ENCODE measurements at places on chromosomes 13 and 19.

DNA sequence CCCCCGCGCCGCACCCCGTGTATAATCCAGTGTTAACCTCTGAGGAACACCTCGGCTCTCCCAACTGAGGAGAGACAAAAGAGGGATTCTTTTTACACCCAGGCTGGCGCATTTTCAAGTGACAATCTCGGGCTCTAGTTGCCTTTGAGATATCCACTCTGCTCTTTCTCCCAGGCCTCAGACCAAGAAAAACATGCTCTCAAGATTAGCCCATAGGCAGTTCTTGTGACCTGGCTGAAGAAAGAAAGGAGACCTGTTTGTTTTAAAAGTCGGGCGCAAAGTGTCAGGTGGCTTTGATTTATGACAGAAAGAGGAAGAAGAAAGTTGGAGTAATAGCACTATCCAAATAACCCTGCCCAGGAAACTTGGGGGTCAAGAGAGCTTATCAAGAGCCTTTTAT, 27.3 kb downstream of the SHISA2 start:
- DNase-seq = no peak

DNA sequence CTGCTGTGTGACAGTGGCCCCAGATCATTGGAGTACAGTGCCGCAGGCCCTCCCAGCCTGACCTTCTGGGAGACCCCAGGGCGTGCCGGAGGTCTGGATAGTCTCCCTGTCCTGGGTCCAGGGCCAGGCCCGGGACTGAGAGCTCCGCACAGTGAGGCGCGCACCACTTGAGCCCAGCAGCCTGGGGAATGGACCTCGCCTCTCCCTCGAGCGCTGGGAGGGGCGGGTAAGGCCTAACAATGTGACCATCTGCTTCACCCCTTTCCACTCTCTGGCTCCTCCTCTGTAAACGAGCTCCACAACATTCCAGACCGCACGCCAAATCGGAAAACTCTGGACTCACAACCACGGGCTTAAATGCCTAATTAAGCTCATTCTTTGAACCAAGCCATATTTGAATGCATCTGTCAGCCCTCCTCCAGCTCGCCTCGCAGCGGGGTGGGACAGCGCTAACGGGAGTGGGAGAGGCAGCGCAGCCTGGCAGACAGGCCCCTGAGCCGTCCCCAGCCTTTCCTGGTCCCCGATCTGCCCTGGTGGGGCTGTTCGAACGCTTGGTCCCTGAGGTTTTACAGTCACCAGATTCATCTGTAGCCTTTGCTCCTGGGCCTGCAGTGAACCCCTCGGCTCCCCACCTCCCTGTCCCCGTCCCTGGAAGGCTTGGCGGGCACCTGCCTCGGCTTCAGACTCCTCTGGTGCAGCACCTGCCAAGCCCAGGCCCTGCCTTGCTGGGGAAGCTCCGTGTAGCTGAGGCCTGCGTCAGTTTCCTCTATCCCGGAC, 120.7 kb upstream of the VSTM2B start:
- DNase-seq = no peak

DNA sequence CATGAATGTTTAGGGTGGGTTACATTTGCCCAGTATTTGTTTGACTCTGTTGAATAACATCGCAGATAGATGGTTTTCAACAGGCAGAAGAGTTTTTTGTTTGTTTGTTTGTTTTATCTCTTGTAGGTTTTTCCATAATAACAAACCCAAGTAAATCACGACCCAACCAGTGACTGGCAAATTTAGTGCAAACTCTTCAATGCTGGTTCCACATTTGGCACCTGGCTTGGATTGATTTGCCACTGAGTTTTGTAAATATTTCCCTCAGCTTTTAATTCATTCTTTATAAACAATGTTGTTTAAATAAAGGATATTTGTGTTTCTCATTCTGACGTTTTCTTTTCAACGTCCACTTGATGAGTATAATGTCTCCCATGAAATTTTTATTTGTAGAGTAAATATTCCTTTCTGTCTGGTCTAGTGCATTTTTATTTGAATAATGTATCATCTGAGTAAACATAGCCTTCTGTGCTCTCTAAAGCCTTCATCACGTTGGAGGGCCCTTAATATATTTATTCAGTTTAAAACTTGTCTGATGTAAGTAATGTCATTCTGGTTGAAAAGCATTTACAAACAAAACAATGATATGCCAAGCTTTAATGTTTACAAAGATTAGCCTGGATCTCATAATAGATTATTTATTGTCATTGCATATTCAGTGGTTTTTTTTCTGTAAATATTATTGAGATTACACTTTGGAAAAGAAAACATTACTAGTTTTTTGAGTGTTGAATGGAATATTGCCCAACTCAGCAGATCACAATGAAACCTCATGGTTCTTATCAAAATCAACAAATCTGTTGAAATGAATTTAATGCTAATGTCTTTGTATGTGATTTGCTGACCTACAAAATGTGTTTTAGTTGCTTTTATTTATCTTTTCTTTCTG, 90.4 kb upstream of the PEG3 start:
- DNase-seq = peak; percentile 32

- DNase-seq = no peak
These were observed 86.3 kb downstream of the URI1 start for GRCh38 chr19:30028118-30028991.

- peak; percentile 97 for DNase-seq
These were observed at the start of gene MRPL54 for GRCh38 chr19:3762501-3763459. TSS of gene MRPL54 (plus strand) at chr19:3762682. CDS start at chr19:3762701, 19 bp downstream.

DNA sequence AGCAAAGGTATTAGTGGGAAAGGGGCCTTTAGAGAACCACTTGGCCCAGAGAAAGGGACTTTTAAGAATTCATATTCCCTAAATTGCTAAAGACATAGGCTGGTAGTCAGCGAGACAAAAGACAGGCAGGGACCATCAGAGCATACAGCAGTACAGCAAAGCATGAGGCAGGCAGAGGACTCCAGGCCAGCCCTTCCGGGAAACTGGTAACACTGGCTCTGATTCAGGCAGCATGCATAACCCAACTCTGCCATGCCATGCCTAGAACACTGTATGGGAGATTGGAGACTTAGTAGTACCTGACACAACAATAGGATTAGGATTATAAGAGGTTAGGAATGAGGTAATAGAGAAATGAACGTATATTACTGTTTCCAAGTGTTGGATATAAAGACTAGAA, 34.9 kb downstream of the CAB39L start:
- DNase-seq = no peak

DNA sequence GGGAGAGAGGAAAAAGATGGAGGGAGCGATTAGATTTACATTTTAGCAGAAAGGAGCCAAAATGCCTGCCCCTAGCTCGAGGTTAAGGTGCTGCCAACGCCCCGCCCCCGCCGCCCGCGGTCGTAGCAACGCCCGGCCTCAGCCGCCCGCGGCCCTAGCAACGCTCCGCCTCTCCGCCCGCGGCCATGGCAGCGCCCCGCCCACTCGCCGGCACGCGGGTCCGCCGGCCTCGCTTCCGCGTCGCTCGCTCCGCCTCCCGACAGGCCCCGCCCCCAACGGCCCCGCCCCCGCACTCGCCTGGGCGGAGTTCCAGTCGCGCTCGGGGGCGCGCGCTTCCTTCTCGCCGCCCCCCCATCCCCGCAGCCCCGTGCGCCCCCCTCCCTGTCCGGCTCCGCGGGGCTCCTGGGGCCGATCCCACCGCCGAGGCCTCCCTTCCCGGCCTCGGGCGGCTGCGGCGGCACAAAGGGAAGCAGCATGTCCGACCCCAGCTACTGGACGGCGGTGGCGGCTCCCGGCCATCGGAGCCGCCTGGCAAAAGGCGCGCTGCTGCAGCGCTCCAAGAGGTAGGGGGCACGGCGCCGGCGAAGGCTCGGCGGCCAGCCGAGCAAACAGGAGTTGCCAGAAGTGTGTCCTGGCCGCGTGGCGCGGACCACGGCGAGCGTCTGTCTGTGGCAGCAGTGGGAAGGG, 20.3 kb downstream of the MAST3 start:
- peak; percentile 88 for DNase-seq

- no peak for DNase-seq
These were observed 46.0 kb downstream of the RCBTB2 start for GRCh38 chr13:48486836-48487235.

GRCh38 chr13:23966691-23967615, 69.7 kb upstream of the C1QTNF9B start:
- DNase-seq = no peak

DNA sequence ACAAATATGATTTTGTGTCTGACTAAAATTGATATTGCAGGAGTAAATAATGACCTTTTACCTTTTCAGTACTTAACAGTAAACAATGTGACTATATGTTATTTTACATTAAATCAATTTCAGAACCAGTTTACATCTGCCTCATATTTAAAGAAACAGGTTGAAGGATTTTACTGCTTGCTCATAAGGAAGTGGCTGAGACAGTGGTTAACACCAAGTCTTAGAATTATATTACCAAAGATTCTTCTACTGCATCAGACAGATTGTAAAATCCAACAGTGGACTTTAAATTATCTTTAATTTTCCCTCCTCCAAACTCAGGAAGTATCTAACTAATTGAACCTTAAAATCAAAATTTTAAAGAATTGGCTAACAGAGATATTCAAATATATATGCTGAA, 1929.9 kb downstream of the PCDH9 start:
- DNase-seq = no peak

DNA sequence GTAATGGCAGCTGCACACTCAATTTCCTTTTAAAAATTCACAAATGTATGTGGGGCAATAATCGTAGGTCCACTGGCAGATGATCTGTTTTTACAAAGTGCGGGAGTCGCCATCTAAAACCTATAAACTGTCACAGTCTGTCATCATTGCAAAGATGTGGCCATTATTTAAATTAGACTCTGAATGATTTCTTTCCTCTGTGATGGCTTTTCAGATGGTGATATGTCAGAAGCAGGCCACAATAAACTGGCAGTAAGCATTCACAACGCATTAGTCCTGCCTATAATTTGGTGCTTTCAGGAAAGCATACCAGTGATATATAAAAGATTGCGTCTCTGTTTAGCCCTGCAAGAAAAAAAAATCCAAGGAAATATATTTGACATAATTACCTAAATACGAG, 226.8 kb downstream of the TBC1D4 start:
- no peak for DNase-seq

- no peak for DNase-seq
These were observed 88.2 kb downstream of the STK24 start for GRCh38 chr13:98488736-98489135.

GRCh38 chr19:33385956-33386355, 12.4 kb downstream of the CEBPG start:
- no peak for DNase-seq

DNA sequence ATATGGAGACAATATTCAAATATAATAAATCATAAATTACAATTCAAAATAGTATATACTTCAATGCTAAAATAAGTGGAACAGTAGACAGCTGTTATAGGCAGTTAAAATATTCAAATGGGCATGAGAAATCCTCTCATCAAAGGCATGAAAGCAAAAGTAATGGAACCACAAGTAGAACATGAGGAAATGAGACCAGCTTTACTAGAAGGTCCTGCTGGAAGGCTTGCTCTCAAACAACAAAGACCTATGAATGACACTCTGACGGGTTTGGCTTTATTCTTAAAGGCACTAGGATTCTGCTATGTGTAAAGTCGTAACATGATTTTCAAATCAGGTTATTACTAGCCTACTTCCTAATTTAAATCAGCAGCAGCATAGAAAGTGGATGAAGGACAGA, 148.1 kb downstream of the VWA8 start:
- DNase-seq = no peak

DNA sequence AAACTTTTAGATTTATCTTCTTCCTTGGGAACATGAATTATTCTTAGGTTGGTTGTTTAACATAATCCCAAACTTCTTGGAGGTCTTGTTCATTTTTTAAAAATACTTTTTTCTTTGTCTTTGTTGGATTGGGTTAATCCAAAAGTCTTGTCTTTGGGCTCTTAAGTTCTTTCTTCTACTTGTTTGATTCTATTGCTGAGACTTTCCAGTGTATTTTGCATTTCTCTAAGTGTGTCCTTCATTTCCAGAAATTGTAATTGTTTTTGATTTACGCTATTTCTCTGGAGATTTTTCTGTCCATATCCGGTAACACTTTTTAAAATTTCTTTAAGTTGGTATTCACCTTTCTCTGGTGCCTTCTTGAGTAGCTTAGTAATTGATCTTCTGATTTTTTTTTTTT, 9.8 kb upstream of the KLK15 start:
- no peak for DNase-seq

- DNase-seq = no peak
These were observed 110.4 kb upstream of the MBNL2 start for GRCh38 chr13:97111756-97112155.

DNA sequence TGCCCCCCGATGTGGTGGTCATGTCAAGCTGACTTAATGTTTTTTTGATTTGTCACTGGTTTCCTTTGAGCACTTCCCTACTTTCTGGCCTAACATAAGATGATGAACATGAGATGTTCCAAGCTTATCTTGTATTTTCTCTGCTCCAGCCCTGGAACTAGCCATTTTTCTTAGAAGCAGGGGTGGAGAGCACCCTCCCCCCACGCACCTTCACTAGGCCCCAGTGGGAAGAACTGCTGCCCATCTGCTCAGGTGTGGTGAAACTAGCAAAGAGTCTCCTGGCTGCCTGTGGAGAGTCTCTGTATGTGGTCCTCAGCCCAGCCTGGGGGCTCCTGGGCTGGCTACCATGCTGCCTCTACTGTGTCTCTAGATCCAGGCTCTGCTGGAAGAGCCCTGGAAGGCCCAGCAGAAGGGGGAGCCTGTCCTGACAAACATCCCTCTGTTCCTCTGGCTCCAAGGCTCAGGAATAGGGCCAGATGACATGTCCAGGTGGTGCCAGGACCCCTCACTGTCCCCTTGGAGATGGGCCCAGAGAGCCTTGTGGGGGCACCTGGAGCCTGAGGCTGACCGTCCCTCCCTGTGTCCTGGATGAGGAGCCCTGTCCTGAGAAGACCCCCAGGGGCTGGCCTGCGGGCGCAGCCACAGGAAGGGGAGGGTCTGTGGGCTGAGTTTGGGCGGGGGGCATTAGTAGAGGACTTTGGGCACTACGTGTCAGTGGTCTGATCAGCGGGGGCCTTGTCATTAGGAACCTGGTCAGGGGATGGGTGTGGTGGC, 4.8 kb upstream of the ZNF14 start:
- no peak for DNase-seq

DNA sequence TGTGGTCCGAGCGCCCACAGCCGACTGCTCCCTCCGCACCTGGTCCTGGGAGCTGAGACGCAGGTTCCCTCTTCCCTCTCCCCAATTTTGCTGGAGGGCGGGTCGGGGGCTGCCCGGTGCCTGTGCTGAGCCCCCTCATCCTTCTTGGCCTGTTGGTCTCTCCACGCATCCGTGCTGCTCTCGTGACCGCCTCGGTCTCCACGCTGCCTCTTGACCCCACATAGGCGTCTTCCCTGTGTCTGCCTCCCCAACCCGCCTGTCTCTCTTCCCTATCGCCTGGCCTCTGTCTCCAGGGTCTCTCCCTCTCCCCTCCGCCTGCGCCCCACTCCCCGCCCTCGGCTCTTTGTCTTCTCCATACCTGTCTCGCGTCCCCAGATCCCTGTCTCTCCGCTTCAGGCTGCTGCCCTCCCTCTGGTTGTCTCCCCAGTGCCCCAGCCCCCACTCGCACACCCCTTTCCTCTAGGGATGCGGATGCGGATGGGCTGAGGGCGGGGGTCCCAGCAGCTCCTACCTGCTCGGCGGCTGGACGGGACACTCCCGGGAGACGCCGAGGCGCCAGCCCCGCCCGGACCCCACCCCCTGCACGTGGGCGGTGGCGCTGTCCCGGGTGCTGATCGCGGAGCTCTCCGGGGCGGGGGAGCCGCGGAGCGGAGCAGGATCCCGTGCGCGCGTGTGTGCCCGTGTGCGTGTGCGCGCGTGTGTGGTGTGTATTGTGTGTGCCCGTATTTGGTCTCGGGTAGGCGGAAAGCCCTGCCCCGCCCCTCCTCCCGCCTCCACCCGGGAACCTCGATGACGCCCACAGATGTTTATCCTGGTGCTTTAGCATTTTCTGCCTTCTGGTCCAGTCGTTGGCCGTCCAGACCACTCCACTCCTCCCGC, at the start of gene SYT5:
SYT5 (minus strand) TSS at position 684 of the 879 bp plus-strand sequence. CDS start 1,248 bp downstream, outside the sequence.
- DNase-seq = no peak
